ENCODE measurements at places on chromosomes 2 and 18.

GRCh38 chr2:37854676-37855282 lies 70.3 kb upstream of the RMDN2 start:
- no peak for DNase-seq

- no peak for DNase-seq
Observed at GRCh38 chr2:227860221-227860641, 11.2 kb upstream of the DAW1 start.

GRCh38 chr18:24561369-24561965 lies 101.0 kb downstream of the HRH4 start:
- DNase-seq, result no peak

GRCh38 chr2:151217343-151217742 lies 44.3 kb downstream of the RBM43 start:
- DNase-seq, result no peak

Measured in activated CD4-positive, alpha-beta T cell treated with anti-CD3 and anti-CD28 coated beads, Interleukin-2, amount 10 ng/mL, durations not matched to agents 24 days and 14 days (primary cell).